ENCODE measurements at places on chromosomes 7 and 10.
A peak's percentile ranks its signal among the peaks of the same experiment; 100 is the strongest.

GRCh38 chr7:112646783-112647182, 143.4 kb downstream of the TMEM168 start:
- no peaks in the 10 kb centered on the region for H3K27me3 ChIP-seq
- H3K36me3 ChIP-seq, result no peaks in the 10 kb centered on the region
- H3K4me1 ChIP-seq, result no peaks in the 10 kb centered on the region
- no peak overlapping the region for H3K27ac ChIP-seq

DNA sequence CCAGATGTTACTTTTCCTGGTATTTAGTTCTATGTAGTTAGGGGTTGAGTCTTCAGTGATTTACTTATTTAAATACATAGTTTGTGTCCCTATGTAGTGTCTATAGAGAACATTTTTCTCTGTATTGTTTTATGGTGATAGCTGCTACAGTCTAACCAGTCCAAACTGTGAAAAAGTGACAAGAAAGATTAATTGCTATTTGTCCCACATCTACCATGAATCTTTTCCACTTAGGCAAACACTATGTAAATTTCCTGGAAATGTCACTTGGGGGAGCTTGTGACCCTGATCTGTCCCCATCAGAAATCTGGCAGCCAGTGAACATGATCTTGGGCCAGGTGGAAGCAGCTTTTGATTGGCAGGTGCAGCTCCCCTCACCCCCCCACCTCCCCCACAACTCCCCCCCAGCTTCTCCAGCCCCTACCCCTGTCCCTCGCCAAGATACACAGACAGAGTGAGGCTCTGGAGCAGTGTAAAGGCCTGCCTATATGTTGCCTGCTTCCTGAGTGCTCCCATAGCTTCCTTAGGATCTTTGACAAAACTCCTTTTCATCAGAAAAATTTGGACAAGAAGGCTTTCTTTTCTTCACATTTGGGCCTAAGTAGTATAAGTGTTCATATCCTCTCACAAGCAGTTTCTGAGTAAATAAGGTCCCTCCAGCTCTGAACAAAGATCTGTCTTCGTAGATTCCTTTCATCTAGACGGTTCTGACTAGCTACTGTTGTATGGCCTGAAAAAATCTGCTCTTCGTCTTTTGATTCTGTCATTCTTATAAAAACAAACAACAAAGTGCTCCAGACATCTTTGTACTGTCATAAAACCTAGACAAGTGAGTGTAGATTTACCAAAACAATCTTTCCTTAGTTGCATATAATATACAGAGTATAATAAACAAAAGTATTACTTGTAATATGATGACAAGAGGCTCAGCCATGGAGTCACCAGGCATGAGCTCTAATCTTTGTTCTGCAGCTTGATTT, 31.5 kb upstream of the SLC13A1 start:
- H3K27me3 ChIP-seq, result no peaks in the 10 kb centered on the region
- DNase-seq, result peak; percentile 57
- no peak overlapping the region for H3K4me3 ChIP-seq

GRCh38 chr10:127523476-127523875, 25.6 kb upstream of the NPS start:
- no peak overlapping the region for H3K4me3 ChIP-seq
- no peaks in the 10 kb centered on the region for H3K36me3 ChIP-seq
- DNase-seq, result no peak
- H3K27me3 ChIP-seq, result peaks cover 10% of the 10 kb centered on the region
- no peaks in the 10 kb centered on the region for H3K4me1 ChIP-seq
- no peak overlapping the region for H3K27ac ChIP-seq

DNA sequence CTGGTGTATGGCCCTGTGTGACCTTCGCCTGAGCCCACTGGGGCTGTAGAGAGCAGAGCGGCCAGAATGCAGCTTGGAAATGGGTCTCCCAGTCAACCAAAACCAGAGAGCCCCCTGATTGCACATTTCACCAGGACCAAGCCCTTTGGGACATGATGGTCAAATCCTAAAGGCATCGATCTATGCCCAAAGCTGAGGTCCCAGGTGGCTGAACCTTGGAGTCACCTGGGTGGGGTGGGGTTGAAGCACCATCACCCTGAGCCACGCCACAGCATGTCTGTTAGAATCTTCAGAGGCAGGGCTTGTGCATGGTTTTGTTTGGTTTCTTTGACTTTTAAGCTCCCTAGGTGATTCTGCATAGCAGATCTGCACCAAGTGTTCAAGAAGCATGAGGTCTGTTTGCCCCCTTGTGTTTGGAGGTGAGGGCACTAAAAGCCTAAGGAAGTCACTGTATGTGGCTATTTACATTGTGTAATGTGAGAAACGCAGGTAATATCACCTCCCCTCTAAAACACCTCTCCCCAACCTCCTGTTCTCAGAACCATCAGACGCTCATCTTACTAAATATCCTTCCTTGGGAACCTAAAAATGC, 9.6 kb downstream of the PKD1L1 start:
- H3K27me3 ChIP-seq, result no peaks in the 10 kb centered on the region
- no peak overlapping the region for H3K4me3 ChIP-seq
- DNase-seq, result no peak
- H3K36me3 ChIP-seq, result no peaks in the 10 kb centered on the region
- H3K4me1 ChIP-seq, result peaks cover 27% of the 10 kb centered on the region

- DNase-seq, result peak; percentile 98
- peaks cover 18% of the 10 kb centered on the region for H3K4me1 ChIP-seq
- H3K27me3 ChIP-seq, result no peaks in the 10 kb centered on the region
- no peak overlapping the region for H3K4me3 ChIP-seq
- H3K27ac ChIP-seq, result peak overlapping the region; percentile 96
- H3K36me3 ChIP-seq, result no peaks in the 10 kb centered on the region
These were observed 73.4 kb downstream of the AHR start for GRCh38 chr7:17371671-17372524.

DNA sequence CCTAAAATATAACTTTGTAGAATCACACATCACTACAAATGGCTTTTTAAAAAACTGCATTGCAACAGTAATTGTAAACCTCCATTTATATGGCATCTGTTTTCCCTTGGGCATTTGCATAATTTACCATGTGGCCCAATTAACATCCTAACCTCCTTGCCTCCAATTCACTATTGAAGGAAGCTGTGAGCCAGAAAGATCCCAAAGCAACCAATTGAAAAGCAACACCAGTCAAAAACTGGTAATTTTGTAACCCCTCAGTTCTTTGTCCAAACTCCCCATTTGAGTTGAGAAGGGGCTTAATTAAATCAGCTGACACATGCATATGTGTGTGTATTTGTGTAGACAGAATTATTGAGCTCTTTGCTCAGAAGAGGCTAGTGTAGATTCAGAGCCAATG, 90.3 kb downstream of the FAM13C start:
- DNase-seq, result no peak
- no peaks in the 10 kb centered on the region for H3K4me1 ChIP-seq
- H3K36me3 ChIP-seq, result no peaks in the 10 kb centered on the region
- H3K27ac ChIP-seq, result no peak overlapping the region

GRCh38 chr10:12348294-12348869, 965 bp upstream of the CAMK1D start:
- H3K27ac ChIP-seq, result no peak overlapping the region
- DNase-seq, result peak; percentile 31

GRCh38 chr10:132876131-132876860, 66.1 kb downstream of the CFAP46 start:
- DNase-seq, result no peak
- no peaks in the 10 kb centered on the region for H3K4me1 ChIP-seq
- no peaks in the 10 kb centered on the region for H3K36me3 ChIP-seq
- H3K27me3 ChIP-seq, result peaks cover 7% of the 10 kb centered on the region
- no peak overlapping the region for H3K27ac ChIP-seq

DNA sequence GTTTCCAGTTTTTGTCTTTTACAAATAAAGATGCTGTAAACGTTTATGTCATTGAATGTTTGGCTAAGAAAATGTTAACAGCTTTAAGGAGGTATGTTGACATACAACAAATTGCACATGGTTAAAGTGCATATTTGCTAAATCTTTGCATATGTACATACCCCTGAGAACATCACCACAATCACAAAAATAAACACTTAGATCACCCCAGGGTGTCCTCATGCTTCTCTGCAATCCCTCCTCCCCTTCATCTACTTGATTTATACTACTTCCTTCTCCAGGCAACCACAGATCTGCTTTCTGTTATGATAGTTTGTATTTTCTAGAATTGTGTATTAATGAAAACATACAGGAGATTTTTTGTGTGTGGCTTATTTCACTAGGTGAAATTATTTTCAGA, 209.5 kb downstream of the GLRX3 start:
- H3K4me1 ChIP-seq, result no peaks in the 10 kb centered on the region
- no peak overlapping the region for H3K4me3 ChIP-seq
- H3K36me3 ChIP-seq, result no peaks in the 10 kb centered on the region
- no peak overlapping the region for H3K27ac ChIP-seq
